ENCODE measurements at places on chromosomes 11 and 22.
A peak's percentile ranks its signal among the peaks of the same experiment; 100 is the strongest.

DNA sequence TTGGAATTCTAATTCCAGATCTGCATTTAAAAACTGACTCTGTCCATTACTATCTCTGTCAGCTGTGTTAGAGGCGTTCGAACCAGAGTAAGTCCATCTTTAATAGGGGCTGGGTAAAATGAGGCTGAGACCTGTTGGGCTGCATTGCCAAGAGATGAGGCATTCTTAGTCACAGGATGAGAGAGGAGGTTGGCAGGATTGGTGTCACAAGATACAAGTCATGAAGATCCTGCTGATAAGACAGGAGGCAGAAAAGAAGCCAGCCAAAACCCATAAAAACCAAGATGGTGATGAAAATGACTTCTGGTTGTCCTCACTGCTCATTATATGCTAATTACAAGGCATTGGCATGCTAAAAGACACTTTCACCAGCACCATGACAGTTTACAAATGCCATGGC lies 356.3 kb upstream of the ISX start:
- no peak for DNase-seq

DNA sequence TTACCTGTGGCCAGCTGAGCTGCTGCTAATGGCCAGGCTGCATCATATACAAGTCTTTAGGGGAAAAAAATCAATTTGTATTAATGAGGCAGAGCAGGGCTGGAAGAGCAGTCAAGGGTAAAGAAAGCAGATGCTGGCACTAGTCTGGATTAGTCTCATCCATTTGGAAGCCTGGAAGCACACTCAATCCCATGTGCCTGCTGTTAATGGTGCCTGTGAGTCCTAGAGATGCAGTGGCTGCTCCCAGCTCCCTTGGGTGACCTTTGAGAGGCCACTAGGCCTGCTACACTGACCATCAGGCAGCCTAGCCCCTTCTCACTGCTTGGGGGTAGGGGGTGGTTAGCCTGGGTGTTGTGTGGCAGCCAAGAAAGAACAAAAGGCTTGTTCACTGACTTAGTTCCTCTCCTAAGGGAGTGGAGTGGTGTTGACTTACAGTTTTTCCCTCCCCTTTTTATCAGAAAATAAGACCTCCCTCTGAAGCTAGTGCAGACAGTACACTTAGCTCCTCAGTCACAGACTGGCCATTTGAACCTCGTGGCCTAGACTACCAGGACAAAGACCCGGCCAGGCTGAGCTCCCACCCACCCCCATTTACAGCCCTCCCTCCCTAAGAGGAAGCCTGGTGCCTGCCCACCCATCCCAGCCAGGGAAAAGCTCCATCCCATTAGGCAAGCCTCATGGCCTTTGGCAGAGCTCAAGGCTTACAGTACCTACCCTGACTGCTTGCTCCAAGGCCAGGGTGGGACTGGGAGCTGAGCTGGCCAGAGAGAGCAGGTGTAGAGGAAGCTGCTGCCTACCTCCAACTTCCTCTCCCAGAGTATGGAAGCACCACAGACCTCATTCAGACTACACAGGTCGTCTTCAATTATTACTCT lies 7.8 kb downstream of the PIK3IP1 start:
- DNase-seq: no peak

DNA sequence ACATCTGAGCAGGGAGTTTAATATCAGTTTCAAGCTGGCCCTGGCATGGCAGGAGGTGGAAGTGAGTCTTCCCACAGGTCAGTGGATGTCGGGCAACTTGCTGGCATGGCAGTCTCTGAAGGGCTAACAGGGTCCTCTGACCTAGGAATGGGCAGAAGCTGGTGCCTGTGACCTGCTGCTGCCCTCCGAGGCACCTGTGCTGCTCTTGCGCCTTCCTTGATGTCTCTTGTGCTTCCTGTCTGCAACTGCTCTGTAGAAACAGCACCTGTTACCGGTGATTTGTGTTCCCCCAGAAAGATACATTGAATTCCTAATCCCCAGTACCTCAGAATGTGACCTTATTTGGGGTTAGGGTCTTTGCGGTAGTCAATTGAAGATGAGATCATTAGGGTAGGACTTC lies 110.3 kb downstream of the RPS6KA4 start:
- no peak for DNase-seq

DNA sequence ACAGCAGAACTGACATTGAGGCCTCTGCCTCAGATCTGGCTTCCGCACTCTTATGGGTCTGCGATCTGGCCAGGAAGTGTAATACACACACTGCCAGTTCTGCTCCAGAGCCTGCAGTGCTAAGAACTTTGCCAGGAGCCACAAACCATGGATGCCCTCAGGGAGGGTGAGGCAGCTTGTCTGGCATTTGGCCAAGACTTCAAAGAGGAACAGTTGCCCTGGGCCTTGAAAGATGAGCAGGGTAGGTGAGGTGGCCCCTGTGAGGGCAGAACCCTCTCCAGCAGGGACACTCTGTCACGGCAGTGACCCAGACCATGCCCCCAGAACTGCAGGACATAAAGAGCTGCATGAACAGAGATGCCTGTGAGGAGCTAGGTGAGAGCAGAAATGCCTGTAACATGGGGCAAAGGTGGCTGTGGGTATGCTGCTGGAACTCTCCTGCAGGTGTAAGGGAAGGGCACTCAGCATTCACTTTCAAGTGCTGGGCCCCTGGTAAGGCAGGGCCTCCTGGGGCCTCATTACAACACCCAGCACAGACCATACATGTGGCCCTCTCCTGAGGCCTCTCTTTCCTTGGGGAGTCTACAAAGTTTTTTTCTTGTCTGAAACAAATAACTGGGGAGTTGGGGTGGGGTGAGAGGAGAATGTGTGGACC lies 47.3 kb downstream of the NEU3 start:
- peak; percentile 91 for DNase-seq

GRCh38 chr11:45605051-45605450 lies 60.4 kb downstream of the CHST1 start:
- DNase-seq: no peak

Measured in DMS79 (cell line).